Mammary microvascular endothelial cell (primary cell): ENCODE measurements at places on chromosomes 12 and 14. TPM values are rescaled to one million over a fixed set of nuclear protein-coding genes. Genes with fewer than 3 reads are reported as not detected.

SERPINA9 gene
- not detected in 2 replicates for total RNA-seq

SCNN1A gene
- total RNA-seq = 0.87 TPM in 1 of 2 replicates, not detected in the other

KRT79 gene
- total RNA-seq = not detected in 2 replicates

PAX9 gene
- total RNA-seq = not detected in 2 replicates

PPP4R3A gene
- 49.9 and 57.7 TPM in 2 replicates for total RNA-seq

SMIM41 gene
- not detected in 2 replicates for total RNA-seq

TPPP2 gene
- not detected in 2 replicates for total RNA-seq
